ENCODE measurements at places on chromosomes 12 and 14. TPM values are rescaled to one million over a fixed set of nuclear protein-coding genes. Genes with fewer than 3 reads are reported as not detected.

GRCh38 chr12:88580051-88580871 is at the start of gene KITLG:
TSS of gene KITLG (minus strand) at chr12:88580471. CDS start at chr12:88580278, 193 bp downstream.
- DNase-seq = peak; percentile 86

DNA sequence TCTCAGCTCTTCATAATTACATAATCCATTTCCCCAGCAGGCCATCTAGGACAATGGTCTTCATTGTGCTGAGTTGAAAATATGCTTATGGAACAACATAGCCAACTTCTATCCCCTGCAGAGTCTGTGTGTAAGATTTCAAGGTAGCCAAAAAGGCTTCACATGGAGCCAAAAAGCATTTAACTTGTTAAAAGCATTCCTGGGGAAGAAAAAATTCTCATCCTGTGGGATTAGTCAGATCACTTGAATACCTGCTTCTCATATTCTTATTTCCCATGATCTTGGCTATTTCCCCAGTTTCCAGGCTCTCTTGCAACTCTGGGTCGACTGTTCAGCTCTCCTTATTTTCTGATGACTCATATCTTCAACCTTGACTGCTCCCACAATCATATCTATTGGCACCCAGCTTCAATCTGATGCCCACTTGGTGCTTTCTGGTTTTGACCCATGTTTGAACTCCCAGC is 178.9 kb downstream of the KLHL28 start:
- DNase-seq = no peak

GRCh38 chr12:124917135-124917840 is 2.8 kb upstream of the UBC start:
- peak; percentile 98 for DNase-seq

- DNase-seq = no peak
Measured at GRCh38 chr14:72962829-72963312, 36.6 kb downstream of the DCAF4 start.

DNA sequence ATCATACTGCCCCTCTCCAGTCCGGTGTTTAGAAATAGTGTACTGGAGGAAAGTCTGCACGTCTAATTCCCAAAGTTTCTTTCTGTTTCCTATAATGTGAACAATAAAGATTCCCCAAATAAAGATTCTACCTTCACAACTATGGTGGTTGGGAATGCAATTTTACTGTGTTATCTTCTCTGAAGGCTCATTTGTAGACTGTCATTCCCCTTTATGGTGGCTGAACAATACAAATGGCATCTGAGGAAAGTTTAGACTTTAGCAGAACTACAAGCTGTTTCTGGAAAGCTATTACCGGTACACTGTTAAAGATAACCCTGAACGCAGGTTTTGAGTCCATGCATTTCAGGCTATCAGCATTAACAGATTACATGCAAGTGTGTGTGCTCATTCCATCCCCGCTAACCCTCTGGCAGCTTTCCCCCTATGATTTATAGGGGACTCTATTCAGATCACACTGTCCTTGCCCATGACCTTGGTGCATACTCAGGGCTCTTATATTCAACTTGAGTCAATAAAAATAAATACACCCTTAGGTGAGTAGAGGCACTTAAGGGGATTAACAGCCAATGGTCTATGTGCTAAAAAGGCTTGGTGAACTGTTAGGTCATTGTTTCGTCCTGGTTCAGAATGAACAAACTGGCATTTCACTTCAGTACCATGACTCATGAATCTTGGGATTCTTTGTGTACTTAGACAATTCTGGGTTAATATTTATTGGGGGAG is 60.7 kb upstream of the PYGL start:
- no peak for DNase-seq

DNA sequence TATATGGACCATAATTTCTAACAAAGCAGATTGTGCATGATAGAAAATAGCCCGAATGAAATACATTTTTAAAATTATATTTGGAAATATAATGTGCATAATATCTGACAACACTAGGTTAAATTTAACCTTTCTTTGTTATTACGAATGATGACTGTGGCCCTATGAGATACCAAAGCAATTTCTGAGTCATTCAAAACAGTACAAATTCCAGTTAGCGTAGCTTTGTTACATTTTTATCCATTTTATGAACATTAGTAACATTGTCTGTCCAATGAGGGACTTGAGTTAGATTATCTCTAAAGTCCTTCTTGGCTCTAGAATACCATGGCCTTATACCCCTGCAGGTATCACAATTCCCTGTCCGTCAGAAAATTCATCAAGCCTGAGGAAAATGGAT is 39.0 kb upstream of the REP15 start:
- no peak for DNase-seq

DNA sequence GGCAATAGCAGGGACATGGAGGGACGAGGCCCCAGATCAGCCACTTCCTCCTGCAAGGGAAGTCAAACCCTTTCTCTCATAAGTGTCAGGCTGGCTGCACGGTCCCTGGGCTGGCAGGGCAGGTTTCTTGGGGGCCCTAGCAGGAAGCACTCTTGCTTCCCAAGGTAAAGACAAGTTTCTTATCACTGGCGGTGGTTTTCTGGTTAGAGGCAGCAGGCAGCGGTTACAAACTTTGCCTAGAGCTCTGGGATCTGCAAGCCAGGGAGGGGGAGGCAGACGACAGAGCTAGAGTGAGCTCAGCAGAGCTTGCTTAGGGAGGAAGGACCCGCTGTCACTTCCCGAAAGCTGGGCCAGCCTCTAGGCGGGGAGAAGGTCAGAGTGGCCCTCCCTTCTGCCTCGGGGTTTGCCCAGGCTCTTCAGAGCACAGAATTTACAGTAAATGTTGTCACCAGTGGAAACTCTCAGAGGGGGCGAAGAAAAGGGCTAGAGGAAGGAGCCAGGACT is 20.4 kb downstream of the BATF start:
- peak; percentile 58 for DNase-seq

DNA sequence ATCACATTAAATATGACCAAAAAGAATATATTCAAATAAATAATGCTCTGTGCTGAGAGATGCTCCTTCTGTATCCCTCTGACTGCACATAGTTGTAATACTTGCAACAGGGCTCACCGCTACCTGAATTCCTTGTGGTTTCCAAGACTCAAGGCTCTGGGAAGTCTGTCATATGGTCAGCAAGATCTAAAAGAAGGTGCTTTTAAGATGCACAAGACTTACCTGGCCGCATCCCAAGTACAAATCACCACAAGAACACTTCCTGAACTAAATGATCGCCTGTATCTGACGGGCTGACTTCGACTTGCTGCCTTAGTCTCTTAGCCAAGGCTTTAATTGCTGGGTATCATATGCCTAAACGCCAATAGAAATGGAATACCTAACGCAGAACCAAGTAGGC is 67.2 kb downstream of the HECTD4 start:
- DNase-seq = no peak

- no peak for DNase-seq
Measured at GRCh38 chr12:112734859-112735695, 56.5 kb upstream of the RPH3A start.

DNA sequence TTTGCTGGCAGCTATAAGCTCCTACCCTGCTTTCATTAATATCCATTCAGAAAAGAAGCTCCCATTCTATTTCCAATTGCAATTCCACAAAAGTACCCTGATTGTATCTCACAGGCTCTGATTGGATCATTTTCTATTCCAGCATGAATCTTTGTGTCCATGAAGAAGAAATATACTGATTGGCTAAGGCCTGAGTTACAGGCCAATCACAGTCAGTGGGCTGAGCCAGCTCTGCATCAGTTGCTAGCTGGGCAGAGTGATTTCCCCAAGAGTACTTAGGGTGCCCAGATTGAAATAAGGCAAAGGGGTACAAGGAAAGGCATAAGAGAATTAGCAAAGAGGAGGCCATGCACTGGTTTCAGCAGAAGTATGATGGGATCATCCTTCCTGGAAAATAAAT is 14.4 kb downstream of the ART4 start:
- no peak for DNase-seq

GRCh38 chr12:109771746-109772621 is 58.4 kb downstream of the FAM222A start:
- no peak for DNase-seq

GRCh38 chr12:47835831-47836155 is 16.1 kb upstream of the HDAC7 start:
- no peak for DNase-seq

DNA sequence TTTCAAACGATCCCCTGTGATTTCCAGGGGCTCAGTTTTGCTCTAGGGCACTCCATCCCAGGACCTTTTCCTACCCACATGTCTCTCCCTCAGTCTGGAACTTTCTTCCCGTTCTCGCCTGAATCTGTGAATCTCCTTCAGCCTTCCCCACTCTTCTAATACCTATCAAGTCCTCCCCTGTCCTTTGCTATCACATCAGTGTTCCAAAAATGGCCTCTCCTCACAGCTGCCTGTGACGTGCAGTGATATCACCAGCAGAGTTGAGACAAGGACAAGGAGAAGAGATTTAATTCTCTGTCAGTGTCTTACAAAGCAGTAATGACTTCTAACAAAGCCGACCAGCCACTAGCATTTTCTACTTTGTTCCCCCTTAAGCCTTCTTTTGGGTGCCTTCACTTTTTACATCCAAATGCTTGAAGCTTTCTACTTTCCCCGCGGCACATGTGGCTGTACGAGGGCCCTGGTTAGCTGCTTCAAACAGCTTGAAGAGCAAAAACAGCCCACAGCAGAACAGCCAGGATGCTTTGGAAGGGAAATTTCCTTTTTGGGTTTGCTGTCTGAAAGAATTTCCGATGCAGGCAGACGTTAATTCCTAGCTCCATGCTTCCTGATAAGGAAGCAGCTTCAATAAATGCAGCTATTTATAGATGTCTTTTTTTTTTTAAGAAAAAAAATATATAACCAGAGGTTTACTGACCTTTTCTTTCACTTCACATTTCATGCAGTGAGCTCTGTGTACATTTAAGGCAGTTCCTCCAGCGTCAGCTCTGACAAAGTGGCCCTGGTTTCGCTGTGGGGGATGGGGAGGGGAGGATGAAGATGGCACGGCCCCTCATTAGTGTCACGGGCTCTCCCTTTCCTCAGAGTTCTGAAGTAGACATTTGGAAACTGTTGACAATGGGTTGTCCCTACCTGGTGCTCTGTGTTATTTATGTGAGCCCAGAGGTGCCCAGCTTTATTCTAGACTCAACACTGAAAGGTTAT is 109.3 kb downstream of the ETV6 start:
- DNase-seq = peak; percentile 50

DNA sequence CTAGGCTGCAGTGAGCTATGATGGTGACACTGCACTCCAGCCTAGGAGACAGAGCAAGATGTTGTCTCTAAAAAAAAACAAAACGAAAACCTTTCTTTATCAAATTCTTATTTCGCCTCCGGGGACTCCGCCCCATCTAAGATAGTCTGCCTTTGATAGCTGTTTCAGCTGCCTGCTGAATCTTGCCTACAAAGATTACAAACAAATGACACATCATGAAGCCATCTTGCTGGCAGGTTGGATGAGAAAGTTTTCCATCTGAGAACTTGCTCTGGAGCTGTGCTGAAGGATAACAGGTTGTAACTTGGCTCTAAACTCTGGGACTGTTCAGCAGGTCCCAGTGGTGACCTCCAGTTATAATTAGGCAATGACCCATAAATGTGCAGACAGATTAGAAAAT is 41.8 kb upstream of the AEBP2 start:
- no peak for DNase-seq

GRCh38 chr14:35243956-35244355 is 48.2 kb upstream of the PSMA6 start:
- DNase-seq = no peak

- no peak for DNase-seq
Measured at GRCh38 chr14:88064841-88065240, 59.9 kb downstream of the GPR65 start.

- no peak for DNase-seq
Measured at GRCh38 chr12:31528095-31528494, 62.8 kb downstream of the DENND5B start.

GRCh38 chr14:74732387-74732786 is 19.4 kb downstream of the FCF1 start:
- DNase-seq = no peak

- no peak for DNase-seq
Measured at GRCh38 chr12:65637774-65638173, 186.5 kb upstream of the HMGA2 start.

CCDC184 gene
- total RNA-seq = 5.2 TPM

TOMM20L gene
- total RNA-seq = not detected

PRH2 gene
- total RNA-seq = not detected

SDR9C7 gene
- not detected for total RNA-seq

GNB3 gene
- 3.3 TPM for total RNA-seq

TSPAN19 gene
- total RNA-seq = not detected

OSBPL8 gene
- total RNA-seq = 62.2 TPM

RAN gene
- total RNA-seq = 318 TPM

COPS7A gene
- 61.4 TPM for total RNA-seq

NANOG gene
- total RNA-seq = 0.43 TPM

KRT78 gene
- total RNA-seq = not detected

Measured in mucosa of gallbladder (tissue), 1 donor.